ENCODE measurements at places on chromosomes 12 and 14.

DNA sequence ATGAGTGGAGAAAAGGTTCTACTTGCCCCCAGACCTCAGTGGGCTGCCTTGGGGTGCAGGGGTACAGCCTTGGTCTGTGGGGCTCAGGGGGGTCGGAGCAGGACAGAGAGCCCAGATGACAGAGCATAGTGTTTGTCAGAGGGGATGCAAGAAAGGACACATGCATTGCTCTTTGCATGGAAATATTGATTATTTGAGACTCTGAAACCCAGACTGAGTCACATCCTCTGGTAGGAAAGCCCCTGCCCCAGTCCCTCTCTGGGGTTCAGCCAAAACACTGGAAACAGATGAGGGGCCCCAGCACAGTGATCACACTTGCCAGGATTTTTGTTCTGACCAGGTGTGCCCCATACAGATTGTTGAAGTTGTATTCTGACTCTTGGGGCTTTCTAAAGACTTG is 1094.4 kb downstream of the BCL11B start:
- no peak for DNase-seq

DNA sequence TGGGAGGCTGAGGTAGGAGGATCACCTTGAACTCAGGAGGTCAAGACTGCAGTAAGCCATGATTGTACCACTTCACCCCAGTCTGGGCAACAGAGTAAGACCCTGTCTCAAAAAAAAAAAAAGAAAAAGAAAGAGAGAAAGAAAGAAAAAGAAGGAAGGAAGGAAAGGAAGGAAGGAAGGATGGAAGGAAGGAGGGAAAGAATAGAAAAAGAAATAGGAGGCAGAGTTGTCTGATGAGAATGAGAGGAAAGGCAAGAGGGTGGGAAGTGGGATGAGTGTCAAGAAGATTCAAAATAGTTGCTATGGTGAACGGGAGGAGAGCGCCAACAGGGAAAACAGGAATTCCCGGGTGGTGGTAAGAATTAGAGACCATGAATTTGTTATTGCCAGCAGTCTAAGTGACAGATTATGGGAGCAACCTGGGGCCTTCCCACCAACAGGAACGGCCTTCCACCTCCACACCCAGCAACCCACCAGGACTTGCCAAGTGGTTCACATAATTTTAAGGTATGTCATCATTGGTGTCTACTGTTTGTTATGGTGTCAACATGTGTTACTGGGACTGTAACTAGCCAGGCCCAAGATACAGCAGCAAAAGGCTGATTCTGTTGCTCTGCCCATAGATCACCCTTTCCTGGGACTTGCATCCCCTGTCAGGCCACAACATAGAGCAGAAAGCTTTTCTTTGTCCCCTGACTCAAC is 36.1 kb upstream of the C12orf76 start:
- DNase-seq, result no peak

DNA sequence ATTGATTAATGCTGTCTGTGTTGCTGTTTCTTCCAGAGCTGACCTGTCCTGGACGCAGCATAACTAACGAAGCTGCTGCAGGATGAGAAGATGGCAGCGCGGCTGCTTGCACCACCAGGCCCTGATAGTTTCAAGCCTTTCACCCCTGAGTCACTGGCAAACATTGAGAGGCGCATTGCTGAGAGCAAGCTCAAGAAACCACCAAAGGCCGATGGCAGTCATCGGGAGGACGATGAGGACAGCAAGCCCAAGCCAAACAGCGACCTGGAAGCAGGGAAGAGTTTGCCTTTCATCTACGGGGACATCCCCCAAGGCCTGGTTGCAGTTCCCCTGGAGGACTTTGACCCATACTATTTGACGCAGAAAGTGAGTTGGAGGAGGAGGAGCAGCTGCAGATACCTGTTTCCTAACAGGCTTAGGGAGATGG is 71.7 kb downstream of the SCN8A start:
- no peak for DNase-seq

- DNase-seq, result no peak
Observed at GRCh38 chr12:114696443-114697242, 12.7 kb upstream of the TBX3 start.

DNA sequence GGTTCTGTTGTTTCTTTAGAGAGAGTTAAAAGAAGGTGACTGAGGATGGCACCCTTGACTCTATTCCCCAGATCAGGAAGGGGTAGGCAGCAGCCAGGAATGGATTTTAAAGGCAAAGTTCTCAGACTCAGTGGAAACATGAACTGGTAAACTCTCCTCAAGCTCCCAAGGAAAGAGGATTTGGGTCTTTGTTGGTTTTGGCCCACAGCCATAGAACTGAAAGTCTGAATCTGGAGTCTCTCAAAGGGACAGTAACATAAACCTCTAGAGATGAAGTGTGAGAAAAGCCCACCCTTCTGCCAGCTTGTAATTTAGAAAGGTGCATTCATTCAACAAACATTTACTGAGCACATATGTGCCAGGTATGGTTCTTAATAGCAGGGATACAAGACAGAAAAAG is 28.6 kb upstream of the BLTP3B start:
- no peak for DNase-seq

DNA sequence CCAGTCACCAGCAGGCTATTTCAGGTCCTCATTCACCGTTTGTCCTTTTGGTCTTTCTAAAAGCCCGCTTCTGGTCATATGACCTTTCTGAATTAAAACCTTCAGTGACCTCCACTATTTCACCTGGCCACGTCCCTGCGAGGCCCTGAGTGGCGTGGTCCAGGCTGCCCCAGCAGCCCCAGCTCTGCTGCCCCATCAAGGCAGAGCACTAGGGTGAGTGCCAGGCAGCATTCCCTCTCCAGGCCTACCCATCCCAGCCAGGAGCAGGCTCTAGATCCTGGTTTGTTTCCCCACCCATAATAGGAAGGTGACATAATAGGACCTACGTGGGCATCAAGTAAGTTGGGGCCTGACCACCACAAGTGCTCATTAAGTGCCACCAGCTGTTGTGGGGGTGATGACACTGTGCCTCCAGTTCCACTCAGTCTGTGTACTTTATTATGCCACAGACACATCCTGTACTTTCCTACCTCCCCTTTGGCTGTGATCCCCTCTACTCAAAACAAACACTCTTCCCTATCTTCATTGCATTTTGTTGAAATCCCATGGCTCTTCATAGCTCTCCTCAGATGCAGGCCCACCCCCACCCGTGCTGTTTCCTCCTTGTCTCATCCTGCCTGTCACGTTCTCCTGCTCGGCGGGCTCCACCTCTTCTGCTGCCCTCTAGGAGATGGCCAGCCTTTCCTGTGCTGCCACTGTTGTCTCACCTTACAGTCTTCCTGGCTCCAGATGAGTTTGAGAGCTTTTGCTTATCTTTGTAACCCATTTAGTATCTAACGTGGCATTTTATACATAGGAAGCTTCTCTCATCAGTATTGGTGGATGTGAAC is 21.4 kb downstream of the CKB start:
- no peak for DNase-seq

DNA sequence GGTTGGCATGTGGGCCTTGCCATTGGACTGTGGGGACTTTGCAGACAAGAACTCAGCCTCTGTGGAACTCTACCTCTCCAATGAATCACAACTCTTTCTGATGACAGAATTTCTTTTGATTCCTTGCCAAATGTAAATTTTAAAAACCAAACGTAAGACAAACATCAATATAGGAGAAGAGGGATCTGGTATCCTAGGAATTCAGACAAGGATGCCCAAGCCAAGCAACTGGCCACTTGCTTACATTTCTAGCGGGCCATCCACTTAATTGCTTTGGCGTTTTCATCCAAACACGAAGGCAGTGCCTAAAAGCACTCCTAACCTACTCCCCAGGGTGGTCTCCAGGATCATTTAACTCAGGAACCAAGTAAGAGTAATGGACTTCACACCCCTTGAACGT is 23.4 kb upstream of the RAB35 start:
- no peak for DNase-seq

- no peak for DNase-seq
Observed at GRCh38 chr12:11854011-11854499, 204.6 kb downstream of the ETV6 start.
